ENCODE measurements at places on chromosomes 4 and X.

DNA sequence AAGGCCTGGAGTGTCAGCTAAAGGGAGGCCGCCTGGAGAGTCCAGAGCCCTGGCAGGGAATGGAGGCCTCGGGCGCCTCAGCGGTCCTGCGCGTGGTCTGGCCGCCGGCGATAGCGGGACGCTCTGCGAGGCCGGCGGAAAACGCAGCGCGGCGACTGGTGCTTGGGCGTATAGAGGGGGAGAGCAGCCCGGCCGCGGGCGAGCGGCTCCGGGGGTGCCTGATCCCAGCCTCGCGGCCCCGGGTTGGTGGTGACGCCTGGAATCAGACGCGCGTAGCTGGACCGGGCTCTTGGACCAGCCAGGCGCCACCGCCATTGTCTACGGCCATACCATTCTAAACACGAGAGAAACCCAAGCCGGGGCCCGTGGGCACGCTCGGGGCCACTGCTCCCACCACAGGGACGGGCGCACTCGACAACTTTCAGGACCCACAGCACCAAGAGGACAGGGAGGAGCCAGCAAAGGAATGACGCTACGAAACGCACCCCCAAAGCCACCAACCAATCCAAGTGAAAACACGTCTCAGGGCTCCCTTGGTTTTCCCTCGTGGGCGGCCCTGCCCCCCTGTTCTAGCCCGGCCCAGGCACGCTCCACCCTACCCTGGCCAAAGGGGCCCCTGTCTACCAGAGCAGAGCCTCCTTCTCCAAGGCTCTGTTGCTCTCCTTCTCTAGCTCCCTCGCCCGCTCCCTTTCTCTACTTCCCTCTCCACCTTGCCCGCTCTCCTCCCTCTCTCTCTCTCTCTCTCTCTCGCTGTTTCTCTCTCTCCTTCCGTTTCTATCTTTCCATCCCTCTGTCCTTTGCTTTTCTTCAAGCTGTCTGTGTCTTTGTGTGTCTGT, 7.8 kb downstream of the FRG2 start:
- no peak for DNase-seq

DNA sequence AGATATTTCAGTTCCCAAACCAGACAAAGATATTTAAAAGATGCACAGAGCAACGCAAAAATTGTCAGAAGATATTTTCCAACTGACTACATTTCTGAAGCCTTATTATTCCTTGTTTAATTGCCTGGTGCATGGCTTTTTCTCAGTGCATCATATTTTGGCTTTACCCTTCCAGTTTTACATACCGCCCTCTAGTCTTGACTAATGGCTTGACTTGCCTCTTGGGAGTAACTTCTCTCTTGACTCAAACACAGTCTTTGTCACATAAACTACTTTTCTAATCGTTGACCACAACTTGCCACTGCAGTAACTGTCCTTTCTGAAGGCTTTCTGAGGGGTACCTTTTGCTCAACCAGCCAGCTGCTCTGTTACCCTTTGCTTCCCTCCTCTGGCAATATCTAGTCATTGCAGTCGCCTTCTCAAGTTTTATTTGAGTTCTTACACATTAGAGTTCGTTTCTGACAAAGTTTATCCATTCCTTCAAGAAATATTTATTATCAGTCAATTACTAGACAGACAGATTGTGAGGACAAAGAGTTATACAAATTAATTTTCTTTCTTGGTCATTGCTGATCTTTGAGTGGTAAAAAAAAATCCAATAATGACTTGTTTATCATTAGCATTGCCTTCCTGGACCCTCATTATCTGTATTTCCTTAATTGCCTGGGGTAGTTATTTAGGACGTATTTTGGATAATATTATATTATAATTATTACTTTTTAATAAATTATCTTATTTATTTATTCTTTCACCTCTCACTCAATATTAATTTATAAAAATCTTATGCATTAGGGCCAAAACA, 506.9 kb upstream of the PCDH10 start:
- peak; percentile 1 for DNase-seq

DNA sequence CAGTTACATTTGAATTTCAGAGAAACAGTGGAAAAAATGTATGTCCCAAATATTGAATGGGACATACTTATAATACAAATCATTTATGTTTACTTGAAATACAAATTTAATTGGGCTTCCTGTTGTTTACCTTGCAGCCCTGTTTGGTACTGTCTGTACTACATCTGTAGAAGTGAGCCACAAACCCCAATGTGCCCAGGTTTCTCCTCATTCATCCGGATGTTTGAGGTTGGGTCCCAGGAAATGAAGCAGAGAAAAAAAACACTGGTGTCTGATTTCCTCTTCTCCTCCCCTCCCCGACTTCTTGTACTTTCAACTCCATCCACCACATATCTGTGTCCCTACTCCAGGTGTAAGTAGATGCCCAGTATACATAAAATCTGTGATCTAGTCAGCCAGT, 27.1 kb upstream of the SCRG1 start:
- no peak for DNase-seq

GRCh38 chr4:152364383-152364782, 171.5 kb downstream of the FBXW7 start:
- DNase-seq: no peak

DNA sequence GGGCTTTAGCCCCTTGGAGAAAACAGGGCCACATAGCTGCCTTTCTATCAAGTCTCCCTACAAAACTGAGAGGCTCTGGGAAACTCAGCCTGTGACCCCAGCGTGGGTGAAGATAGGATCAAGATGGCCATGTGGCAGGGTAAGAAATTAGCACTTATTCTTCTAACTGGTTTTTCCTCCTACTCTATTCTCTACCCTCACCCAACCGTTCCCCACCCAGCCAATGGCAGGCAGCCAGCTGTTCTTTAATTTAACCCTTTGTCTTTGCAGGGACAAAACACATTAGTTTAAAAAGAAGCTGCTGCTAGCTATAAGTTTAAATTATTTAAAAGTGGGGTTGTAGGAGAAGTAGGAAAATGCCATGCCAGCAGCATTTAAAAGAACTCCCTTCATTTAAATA, 2.8 kb downstream of the CLCN5 start:
- DNase-seq: no peak

DNA sequence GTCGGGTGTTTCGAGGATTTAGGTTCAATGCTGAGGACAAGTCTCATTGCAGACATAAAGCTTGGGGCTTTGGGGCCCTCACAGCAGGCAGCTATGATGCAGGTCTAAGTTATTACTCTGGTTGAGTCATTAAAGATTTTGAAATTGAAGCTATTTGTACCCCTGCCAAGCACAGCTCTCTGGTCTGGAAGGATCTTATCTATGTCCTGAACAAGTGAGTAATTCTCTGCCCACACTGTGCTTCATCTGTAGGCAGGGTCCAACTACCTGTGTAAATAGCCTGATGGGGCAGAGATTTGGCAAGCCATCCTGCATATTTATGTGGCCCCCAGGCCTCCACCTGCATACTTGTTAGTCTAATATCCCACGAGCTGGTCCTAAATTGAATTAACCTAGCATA, 41.4 kb upstream of the MAGEA4 start:
- DNase-seq: no peak

GRCh38 chr4:53456178-53456577, 78.7 kb downstream of the FIP1L1 start:
- DNase-seq: no peak

GRCh38 chr4:128868758-128869157, 59.3 kb downstream of the JADE1 start:
- DNase-seq: no peak

DNA sequence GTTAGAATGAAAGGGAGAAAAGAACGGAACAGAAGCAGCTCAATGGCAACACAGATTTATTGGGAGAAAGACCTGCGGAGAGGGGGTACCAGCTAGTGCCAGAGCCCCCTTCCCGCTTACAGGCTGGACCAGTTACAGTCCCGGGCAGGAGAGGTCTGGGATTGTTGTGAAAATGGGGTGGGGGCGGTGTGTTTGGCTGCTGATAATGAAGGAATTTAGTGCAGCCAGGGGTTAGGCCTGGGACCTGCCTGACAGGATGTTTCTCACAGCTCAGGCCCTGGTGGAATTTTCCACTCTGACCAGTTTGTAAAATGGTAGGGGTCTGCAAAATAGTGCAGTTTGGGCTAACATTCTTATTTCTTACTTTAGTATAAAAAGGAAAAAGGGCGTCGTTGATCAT, 75.4 kb upstream of the SPIN4 start:
- no peak for DNase-seq

DNA sequence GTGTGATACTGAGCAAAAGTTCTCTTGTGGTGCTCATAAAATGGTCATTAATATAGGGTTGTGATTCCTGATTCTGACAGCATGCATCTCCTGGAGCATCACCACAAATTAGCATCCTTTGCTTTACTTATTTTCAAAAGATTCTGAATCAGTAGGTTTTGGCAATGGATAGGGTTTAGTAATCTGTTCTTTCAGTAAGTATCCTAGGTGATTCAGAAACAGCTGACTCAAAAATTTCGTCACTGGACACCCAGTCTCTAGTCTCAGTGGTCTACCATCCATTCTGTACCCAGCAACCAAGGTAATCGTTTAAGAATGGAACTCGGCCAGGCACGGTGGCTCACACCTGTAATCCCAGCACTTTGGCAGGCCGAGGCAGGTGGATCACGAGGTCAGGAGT, 4.1 kb downstream of the CBLL2 start:
- DNase-seq: no peak

- no peak for DNase-seq
These were observed 56.0 kb downstream of the RAI2 start for GRCh38 chrX:17805120-17805519.

DNA sequence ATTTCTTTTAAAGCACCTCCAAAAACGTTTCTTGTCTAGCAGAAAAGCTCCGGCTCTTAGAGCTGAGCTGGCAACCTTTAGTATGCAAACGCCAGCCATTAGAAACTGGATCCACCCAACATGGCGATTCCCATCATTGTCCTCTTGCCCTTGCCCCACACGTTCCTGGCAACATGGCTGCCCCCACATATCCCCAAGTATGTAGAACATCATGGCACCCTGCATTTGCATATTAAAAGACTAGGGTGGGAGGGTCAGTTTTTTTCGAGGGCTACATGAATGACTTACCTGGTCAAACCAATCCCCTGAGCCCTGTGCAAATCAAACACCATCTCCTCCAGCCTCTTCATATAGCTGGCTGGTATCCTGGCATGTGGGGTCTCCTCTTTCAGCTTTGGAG, 82.2 kb upstream of the HELT start:
- DNase-seq: no peak

GRCh38 chr4:148353571-148353970, 88.6 kb downstream of the NR3C2 start:
- no peak for DNase-seq

- DNase-seq: no peak
These were observed 33.9 kb upstream of the SLC7A11 start for GRCh38 chr4:138275963-138276621.

GRCh38 chr4:3363411-3364141, 70.8 kb downstream of the RGS12 start:
- no peak for DNase-seq

- no peak for DNase-seq
These were observed 31.7 kb downstream of the SCML1 start for GRCh38 chrX:17768997-17769396.

DNA sequence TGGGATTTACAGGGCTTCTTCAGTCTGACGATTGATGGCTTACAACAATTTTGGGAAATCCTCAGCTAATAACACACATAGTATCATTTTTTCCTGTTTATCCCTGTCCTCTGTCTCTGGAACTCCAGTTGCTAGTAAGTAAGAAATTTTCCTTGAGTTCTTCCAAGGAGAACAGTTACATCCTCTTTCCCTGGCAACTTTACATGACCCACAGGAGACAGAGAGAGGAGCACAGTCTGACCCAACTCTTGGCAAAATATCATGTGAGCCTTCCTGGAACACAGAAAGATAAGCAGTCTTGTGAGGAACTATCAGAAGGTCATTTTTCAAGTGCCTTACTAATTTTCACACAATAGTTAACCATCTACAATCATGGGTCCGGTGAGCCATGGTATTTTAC, 578.7 kb upstream of the PABPC4L start:
- DNase-seq: no peak

DNA sequence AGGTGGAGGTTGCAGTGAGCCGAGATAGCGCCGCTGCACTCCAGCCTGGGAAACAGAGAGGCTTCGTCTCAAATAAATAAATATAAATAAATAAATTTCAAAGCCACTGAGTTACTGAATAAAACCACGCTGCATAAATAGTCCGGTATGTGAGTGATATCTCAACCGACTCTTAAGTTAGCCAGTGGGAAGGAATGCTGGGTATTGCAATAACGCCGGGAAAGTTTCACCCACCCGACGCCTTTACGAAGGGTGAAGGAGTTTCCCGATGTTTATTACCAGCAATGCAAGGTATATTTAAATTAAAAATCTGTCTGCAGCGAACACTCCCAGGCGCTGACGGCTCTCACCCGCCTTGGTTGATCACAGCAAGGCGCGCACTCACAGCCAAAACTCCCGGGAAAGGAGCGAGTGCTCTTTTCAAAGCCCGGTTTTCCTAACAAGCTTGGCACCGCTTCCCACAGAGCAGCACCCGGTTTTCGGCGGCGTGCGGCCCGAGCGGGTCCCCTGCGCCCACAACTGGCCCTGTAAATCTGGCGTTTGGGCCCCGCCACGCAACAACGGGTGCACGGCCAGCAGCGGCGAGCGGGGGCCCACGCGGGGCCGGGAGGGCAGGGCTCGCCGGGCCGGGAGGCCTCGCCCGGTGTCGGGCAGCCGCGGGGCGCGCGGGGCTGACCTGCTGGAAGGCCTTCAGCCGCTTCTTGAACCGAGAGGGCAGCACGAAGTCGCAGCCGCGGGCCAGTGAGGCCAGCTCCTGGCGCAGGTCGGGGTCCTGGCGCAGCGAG, 13.7 kb downstream of the PPP2R3B start:
- DNase-seq: no peak

DNA sequence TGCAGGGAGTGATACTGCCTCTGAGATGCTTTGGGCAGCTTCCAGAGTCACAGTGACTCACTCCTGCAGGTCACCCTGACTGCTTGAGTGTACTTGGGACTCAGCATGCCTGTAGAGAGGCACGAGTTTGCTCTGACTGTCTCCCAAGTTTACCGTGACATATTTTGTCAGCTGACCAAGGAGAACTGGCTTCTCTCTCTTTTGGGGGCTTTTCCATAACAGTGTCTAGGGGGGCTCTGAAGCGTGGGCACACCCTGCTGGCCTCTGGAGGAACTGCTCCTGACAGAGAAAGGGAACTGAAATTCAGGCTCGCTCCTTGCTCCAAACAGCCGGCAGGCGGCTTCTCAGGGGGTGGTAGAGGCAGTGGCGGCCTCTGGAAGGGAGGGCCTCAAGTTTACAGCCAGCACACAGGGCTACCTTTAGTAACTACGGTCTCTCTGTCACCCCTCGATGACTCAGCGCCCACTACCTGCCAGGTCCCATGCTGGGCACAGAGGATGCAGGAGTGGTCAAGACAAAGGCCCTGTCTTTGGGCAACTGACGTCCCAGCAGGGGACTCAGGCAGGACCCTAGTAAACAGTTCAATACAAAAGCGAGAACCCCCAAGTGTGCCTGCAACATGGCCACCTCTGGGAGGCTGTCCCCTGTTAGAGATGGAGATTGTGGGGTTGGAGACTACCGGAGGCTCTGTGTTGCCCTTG, 17.8 kb downstream of the ZNF185 start:
- DNase-seq: peak; percentile 17

Data from naive B cell (primary cell).